Activated naive CD4-positive, alpha-beta T cell (primary cell): ENCODE measurements at places on chromosomes 3 and 15.

DNA sequence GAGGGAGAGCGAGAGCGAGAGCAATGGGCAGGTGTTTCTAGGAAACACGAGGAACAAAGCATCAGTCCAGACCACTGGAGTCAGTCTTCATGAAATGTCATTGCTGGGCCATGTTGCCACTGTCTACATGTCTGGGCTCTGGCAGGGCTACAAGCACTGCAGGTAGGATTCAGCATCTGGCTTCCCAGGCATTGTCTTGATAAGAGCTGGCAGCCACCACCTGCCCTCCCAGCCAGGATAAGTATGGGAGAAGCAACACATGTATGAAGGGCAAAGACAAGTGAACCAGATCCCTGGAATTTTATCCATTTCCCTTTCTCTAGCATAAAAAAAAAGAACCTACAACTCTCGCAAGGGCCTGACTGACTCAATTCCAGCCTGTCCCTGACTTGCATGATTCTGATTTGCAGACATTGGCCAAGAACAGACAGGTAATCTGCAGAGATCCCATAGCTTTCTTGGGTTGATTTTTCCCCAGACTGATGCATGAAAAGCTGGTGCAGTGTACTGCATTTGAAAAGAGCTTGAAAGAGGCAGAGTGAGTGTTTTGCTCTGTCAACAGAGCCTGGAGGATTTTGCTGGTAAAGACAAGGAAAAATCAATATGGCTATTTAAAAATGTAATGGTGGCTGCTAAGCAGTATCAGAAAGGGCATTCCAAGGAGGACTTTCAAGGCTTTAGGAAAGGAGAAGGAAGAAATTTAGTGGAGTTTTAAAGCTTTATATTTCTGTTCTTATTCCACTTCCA is 157.2 kb upstream of the MYRIP start:
- DNase-seq: no peak

- DNase-seq: no peak
Observed at GRCh38 chr3:8416965-8417364, 84.7 kb upstream of the LMCD1 start.

DNA sequence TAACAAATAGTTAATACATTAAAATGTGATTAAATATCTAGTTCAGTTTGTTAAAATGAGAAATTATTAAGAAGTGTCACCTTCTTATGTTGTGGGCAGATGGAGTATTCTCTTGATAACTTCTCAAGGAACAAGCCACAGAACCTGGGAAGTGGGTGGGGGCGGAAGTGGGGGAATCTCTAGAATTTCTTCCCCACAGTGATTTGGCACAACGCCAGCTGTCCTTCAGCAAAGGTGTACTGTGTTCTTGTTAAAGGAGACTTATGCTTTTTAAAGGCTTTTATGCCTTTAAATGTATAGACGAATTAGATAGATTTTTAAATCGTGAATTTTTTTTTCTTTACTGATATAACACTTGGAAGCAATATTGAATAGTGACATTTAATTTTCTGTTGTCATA is 42.4 kb downstream of the SEC22A start:
- no peak for DNase-seq

GRCh38 chr15:65829130-65829764 is 37.2 kb upstream of the DENND4A start:
- DNase-seq: no peak

DNA sequence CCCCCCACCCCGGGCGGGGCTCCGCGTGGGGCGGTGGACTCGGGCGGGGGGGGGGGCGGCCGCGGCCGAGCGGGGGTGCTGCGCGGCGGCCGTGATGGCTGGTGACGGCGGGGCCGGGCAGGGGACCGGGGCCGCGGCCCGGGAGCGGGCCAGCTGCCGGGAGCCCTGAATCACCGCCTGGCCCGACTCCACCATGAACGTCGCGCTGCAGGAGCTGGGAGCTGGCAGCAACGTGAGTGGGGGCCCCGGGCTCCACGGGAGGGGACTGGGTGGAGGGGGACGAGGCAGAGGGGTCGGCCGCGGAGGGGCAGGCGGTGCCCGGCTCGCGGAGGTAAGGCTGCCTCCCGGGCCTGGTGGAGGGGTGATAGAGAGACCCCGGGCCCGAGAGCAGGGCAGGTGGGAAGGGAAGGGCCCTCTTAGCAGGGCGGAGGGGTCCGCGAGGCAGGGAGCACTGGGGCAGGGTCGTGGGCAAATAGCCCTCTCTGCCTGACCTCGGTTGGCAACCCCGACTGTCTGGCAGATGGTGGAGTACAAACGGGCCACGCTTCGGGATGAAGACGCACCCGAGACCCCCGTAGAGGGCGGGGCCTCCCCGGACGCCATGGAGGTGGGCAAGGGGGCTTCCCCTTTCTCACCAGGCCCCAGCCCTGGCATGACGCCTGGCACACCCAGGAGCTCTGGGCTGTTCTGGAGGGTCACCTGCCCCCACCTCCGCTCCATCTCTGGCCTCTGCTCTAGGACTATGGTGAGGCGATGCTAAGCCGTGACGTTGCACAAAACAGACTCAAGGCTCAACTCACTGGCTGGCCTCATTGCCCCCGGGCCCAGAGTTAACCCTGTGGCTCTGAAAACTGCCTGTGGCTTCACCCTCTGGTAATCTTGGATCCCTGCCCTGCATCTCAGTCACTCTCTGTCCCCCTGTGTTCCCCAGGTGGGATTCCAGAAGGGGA is at the start of gene ECE2:
TSS of gene ECE2 (plus strand) at position 62 of the 950 bp plus-strand sequence. CDS start at position 194, 132 bp downstream.
- DNase-seq: no peak

- DNase-seq: no peak
Observed at GRCh38 chr3:176514297-176514696, 683.0 kb downstream of the TBL1XR1 start.

- DNase-seq: no peak
Observed at GRCh38 chr15:52503788-52504496, 24.7 kb downstream of the MYO5A start.

- no peak for DNase-seq
Observed at GRCh38 chr15:56425976-56426375, 39.0 kb downstream of the MNS1 start.
